ENCODE measurements at places on chromosomes 13 and 19.

GRCh38 chr13:112330479-112331381 is 45.4 kb upstream of the SPACA7 start:
- no peak for DNase-seq

- DNase-seq = no peak
These were observed 41.8 kb upstream of the DCUN1D2 start for GRCh38 chr13:113532156-113532806.

GRCh38 chr19:16044746-16045145 is 31.5 kb upstream of the TPM4 start:
- DNase-seq = no peak

DNA sequence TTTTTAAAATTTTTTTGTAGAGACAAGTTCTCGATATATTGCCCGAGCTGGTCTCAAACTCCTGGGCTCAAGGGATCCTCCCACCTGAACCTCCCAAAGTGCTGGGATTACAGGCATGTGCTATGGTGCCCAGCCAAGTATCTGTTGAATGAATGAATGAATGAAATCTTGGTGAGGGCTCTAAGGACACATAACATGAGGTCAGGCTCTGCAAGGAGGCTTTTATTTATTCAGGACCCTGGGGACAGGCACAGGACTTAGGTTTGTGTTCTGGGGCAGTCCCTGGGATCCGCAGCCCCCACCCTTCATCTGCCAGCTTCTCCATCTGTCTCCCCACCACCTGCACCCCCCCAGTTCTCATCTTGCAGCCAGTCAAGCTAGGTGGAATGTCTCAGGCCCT is 4.6 kb downstream of the PTGIR start:
- DNase-seq = no peak

DNA sequence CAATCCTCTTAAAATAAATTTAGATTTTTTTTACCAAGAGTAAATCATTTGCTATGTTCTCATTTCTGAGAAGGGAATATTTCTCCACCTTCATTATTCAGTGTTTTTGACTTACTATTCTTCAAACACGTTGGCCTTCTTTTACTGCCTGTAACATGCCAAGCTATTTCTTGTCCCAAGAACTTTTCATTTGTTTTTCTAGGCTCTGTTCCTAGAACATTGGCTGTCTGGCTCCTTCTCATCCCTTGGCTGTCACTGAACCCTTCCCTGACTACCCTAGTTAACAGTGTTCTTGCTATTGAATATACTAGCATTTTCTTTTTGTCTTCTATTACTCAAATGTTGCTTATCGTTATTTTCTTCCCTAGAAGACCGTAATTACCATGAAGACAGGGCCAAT is 248.1 kb downstream of the ITGBL1 start:
- DNase-seq = no peak

GRCh38 chr13:30142486-30143211 is 164.7 kb downstream of the KATNAL1 start:
- DNase-seq = no peak

- DNase-seq = no peak
These were observed 1.8 kb downstream of the ETHE1 start for GRCh38 chr19:43524922-43525835.

DNA sequence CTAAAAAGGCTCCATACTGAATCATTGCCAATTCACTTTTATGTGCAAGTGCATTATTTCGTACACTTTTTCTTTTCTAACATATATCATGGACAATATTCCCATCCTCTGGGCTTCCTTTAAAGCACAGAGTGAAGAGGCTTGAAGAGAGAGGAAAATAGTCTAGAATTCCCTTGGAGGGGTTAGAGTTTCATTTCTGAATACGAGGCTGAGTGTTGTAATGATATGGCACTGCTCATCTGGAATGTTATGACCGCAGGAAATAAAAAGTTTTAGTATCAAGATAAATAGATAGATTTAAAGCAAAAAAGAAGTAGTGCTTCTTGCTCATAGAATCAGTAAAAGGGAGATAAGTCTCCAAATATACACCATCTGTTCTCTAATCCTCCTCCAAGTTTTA is 412.3 kb upstream of the SLITRK1 start:
- DNase-seq = no peak

DNA sequence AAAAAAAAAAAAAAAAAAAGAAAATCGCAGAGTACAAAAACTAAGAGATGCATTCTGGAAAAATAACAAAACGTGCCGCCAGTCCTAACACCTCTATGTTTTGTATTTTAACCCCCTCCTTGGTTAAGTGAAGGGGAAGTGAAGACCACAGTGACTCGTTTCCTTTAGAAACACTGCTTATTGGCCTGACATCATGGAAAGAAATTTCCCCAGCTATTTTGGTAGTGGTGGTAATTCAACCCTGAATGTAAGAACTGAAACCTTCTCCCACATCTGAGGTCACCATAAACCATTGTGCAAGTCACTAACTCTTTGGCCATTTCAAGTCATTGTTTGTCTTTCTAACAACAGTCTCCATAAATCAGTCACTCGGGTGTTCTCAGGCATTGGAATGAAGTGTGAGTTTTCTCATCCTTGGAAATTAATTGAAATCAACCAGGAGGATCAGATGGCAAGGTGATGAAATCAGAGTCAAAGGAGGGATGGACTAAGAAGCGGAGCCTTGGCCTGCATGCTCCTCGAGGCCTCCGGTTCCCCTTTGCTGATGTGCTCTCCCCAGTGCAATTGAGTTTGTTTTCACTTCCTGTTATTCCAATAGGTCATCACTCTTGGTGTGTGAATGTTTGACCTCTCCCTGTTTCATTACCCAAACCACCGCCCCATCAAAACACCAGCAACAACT is 443.9 kb downstream of the FGF9 start:
- DNase-seq = no peak

GRCh38 chr13:91804724-91805123 is 406.3 kb downstream of the GPC5 start:
- no peak for DNase-seq

DNA sequence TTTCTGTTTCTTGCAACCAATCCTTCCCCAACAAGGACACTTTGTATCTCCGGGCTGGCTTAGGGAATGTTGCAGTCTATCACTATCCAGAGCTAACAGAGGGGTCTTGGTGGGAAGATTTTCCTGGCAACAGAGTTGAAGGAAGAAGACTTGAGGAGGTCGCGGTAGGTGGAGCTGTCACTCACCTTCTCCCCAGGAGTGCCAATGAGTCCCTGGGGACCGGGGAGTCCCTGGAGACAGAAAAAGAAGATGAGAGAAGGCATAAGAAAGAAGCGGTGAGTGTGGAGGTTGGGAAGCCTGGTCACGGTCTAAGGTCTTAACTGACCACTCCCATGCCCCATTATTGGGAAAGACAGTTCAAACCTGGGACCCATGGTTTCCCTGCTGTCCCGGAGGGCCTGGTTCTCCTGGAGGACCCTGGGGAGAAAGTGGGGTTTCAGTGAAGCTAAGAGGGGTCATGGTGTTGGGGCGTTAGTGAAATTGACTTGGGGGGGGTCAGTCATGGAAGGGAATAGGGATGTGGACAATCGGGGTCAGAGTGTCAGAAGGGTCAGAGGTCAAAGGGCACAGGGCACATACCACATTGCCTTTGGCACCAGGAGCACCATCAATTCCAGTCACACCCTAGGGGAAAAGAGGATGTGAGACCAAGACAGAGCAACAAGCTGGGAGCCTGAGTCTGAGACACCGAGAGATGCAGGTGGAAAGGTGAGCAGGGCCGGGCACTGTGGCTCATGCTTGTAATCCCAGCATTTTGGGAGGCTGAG is 18.7 kb downstream of the COL5A3 start:
- no peak for DNase-seq

DNA sequence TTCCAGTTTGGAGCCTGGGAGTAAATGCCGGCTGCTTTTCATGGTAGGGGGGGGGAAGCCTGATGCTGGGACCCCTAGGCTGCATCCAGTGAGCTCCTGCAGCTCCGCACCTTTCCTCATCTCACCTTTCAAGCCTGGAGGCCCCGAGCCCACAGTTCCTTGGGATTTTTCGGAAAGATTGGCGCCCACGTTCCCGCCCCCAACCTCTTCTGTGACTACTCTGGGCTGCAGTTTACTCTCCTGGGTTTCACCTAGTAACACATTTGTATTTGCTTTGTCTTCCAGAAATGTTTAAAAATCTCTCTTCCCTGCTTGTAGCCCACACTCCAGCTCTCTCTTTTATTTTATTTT is 51.9 kb upstream of the SPATA13 start:
- DNase-seq = no peak

DNA sequence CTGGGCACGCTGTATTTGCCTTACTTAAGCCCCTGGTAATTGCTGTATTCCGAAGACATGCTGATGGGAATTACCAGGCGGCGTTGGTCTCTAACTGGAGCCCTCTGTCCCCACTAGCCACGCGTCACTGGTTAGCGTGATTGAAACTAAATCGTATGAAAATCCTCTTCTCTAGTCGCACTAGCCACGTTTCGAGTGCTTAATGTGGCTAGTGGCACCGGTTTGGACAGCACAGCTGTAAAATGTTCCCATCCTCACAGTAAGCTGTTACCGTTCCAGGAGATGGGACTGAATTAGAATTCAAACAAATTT is 676 bp downstream of the BRCA2 start:
- no peak for DNase-seq

- DNase-seq = no peak
These were observed 148.9 kb upstream of the TMTC4 start for GRCh38 chr13:100823448-100823847.

GRCh38 chr13:84873951-84874350 is 925.3 kb downstream of the SLITRK6 start:
- no peak for DNase-seq

DNA sequence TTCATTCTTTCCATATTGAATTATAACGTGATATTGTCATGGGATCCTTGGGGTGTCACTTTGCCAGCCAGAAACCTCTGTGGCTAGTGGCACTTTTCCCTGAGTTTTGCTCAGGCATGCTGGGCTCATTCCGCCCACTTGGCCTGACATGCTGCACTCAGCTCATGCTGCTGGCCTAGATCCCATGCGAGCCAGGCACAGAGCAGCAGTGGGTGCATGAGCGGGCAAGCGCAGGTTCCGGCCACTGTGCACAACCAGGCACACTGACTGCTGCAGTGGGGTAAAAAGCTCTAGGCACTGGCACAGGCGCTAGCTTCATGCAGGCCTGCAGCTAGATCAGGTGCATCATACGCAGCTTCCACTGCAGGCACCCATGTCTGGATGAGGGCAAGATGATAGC is 221.2 kb downstream of the MAB21L1 start:
- no peak for DNase-seq
